ENCODE measurements at places on chromosomes 2 and 18.

- peaks cover 54% of the 10 kb centered on the region for H3K36me3 ChIP-seq
- DNase-seq: no peak
- H3K4me3 ChIP-seq: no peak overlapping the region
- H3K27ac ChIP-seq: no peak overlapping the region
- no peaks in the 10 kb centered on the region for H3K4me1 ChIP-seq
Observed at GRCh38 chr2:135904341-135904989, 28.2 kb upstream of the MCM6 start.

- no peak for DNase-seq
- peaks cover 7% of the 10 kb centered on the region for H3K4me1 ChIP-seq
- peaks cover 5% of the 10 kb centered on the region for H3K27me3 ChIP-seq
- no peaks in the 10 kb centered on the region for H3K36me3 ChIP-seq
- no peak overlapping the region for H3K27ac ChIP-seq
Observed at GRCh38 chr2:119387381-119388129, 20.8 kb downstream of the DBI start.

GRCh38 chr2:62654423-62654791 is 51.1 kb upstream of the EHBP1 start:
- H3K4me1 ChIP-seq: peaks cover 12% of the 10 kb centered on the region
- DNase-seq: no peak
- H3K27me3 ChIP-seq: peaks cover 4% of the 10 kb centered on the region
- no peak overlapping the region for H3K27ac ChIP-seq

DNA sequence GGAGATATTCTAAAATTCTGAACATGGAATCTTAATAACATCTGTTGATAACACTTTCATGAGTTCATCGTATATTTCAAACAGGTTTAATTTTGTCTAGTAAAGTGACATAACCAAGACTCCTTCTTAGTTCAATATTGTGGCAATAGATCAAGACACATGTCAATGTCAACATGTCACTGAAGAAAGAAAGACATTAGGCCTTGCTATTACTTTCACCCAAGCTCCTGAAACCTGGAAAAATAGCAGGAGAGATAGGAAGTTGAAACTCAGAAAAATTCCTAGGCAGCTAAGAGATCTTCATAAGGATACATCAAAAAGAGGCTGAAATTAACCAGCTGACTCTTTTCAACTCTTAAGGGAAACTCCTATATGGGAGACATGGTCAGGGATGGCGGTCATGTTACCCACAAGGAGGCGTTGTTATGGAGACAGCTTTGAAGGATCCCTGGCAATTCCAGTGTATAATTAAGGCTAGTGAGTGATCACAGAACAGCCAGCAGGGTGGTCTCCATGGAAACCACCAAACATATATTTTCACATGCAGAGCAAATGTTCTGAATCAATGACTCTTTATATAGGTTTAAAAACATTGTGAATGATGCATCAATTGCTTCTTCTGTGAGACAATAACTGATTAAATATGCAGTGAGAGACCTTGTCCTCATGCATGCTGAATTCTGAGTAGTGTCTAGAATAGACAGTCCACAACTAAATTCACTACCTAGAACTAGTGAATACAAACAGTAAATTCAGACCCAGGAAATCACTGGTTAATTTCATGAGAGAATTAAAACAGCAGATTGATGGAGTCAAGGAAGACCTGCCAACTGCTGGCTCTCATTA is 115.3 kb upstream of the RIOK3 start:
- DNase-seq: no peak
- H3K4me1 ChIP-seq: peaks cover 2% of the 10 kb centered on the region
- H3K27me3 ChIP-seq: no peaks in the 10 kb centered on the region
- H3K27ac ChIP-seq: no peak overlapping the region
- peaks cover 26% of the 10 kb centered on the region for H3K36me3 ChIP-seq
- H3K4me3 ChIP-seq: no peak overlapping the region

Data from activated B cell treated with CpG ODN at 0.5 μM for 24 hours (primary cell).